ENCODE measurements at places on chromosomes 5 and 9.

DNA sequence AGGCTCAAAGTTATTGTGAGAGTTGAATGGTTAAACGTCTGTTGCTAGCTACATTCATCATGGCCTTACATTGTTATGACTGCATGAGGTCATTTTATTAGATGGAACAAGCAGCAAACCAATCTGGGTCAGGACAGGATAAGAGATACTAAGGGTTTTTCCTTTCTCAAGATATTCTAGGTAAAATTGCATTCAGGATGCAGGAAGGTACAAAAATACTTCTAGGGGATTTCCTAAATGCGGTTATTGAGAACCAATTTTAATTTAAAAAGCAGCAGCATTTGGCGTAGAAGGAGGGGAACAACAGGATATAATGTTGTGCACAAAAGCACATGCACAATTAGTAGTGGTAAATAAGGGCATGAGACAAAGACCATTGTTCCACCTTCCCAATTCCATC is 39.2 kb upstream of the LURAP1L start:
- DNase-seq = no peak

DNA sequence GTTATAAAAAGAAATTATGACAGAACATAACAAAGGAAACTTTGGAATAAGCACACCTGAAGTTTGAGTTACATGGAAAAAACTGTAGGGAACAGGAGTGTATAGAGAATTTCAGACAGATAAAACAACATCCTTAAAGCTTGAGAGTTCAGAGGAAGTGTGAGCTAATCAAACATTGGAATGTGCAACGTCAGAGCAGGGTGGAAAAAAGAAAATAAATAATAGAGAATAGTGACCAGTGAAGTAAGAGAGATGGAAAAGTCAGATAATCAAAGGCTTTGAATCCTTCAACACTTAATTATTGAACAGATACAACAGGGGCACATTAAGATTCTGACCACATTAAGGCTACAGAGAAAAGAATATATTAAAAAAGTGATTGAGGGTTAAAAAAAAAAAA is 128.5 kb upstream of the CDH10 start:
- no peak for DNase-seq

GRCh38 chr5:33583332-33583731 is 142.6 kb downstream of the TARS1 start:
- no peak for DNase-seq

DNA sequence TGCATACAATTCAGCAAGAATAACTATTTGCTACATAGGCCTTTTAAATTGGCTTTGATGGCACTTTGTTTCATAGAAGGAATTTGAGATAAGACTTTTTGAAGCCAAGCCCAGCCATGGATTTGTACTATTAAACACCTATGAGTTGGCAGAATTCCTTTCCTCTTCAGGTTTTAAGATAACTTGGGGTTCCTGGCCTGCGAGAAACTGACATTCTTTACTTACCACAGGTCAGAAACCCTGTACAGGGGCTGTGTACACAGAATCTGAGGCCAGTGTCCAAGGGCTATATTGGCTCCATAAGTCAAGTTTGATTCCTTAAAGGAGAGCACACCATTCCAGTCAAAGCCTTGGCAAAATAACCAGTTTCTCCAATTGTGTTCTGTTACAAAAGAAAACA is 10.8 kb upstream of the BTNL3 start:
- no peak for DNase-seq

GRCh38 chr5:103336941-103337340 is 78.4 kb downstream of the MACIR start:
- no peak for DNase-seq

DNA sequence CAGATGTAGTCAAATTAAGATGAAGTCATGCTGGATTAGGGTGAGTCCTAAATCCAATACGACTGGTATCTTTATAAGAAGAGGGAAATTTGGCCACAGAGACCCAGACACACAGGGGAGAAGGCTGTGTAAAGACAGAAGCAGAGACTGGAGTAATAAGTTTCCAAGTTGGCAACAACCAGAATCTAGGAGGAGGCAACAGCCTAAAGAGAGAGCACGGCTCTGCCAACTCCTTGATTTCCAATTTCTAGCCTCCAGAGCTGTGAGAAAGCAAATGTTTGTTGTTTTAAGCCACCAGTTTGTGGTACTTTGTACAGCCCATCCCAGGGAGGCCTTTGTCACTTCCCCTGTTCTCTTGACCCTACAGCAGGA is 74.4 kb downstream of the ATG10 start:
- no peak for DNase-seq

- DNase-seq = no peak
These were observed 164.6 kb downstream of the FBXO4 start for GRCh38 chr5:42089705-42090104.

- no peak for DNase-seq
These were observed 38.8 kb downstream of the NTNG2 start for GRCh38 chr9:132200706-132201105.

- DNase-seq = peak; percentile 28
These were observed 61.8 kb downstream of the PRKACG start for GRCh38 chr9:68951879-68952659.

- no peak for DNase-seq
These were observed 243.4 kb downstream of the SYK start for GRCh38 chr9:91045041-91045440.

GRCh38 chr9:22682536-22682935 is 235.9 kb downstream of the DMRTA1 start:
- no peak for DNase-seq

- DNase-seq = no peak
These were observed 293.2 kb upstream of the WWC1 start for GRCh38 chr5:167998148-167998767.

DNA sequence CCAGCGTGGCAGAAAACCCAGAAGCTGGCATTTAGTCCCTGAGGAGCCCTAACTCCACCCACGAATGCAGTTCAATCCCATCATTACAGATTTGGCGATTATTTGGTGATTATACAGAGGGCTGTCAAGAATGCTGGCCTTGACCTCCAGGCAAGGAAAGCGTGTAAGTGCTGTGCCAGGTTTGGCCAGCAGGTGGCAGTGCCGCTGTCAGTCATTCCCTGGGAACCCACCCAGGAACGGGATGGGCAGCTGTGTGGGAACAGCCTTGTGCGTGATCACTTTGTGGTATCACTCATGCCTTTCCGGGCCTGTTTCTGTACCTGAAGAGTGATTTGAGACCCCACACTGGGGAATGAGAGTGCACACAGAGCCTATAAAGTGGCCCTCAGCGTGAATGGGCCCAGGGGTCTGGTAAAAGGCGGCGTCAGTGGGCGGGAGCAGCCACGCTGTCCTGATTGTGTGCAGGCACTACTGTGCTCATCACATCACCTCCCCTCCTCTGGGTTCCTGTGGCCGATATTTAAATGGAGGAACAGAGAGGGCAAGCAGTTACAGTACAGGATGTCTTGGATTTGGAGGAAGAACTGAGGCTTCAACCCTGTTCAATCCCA is 215.6 kb downstream of the ROR2 start:
- DNase-seq = no peak

- DNase-seq = no peak
These were observed 191.9 kb upstream of the PUM3 start for GRCh38 chr9:3035579-3036332.

- DNase-seq = no peak
These were observed 37.9 kb upstream of the KLF9 start for GRCh38 chr9:70452365-70452764.

- no peak for DNase-seq
These were observed 53.1 kb upstream of the TYRP1 start for GRCh38 chr9:12640016-12640587.

DNA sequence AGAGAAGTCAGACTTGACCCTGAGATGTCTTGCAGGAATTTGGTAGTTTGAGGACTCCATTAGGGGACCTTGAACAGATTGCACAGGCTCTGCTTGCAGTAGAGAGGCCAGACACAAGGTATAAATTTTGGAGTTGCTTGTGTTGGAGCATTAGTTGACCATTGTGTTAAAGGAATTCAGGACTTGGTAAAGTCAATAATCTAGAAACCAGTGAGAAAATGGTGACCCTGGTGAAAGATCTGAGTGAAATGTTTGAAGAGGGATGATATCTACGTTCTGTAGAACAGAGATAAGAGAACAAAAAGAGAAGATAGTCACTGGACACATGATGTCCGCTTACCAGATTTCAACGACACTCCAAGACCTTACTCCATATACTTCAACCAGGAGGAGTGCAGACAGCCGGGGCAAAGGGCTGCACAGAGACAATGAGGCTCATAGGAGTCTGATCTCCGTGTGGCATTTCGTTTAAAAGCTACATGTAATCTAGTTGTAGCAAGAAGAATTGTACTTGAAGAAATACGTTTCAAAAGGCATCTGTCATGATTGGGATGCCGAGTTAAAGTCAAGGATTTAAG is 13.2 kb downstream of the DNAJC25 start:
- DNase-seq = no peak

DNA sequence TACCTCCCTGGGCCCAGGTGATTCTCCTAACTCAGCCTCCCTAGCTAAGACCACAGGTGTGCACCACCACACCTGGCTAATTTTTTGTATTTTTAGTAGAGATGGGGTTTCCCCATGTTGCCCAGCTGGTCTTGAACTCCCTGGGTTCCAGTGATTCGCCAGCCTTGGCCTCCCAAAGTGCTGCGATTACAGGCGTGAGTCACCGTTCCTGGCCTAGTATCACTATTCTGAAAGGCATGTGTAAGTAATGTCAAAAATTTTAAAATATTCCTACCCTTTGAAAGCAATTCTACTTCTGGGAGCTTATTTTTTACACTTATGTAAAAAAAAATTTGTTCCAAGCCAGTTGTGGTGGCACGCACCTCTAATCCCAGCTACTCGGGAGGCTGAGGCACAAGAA is 27.1 kb upstream of the TLE1 start:
- DNase-seq = no peak

DNA sequence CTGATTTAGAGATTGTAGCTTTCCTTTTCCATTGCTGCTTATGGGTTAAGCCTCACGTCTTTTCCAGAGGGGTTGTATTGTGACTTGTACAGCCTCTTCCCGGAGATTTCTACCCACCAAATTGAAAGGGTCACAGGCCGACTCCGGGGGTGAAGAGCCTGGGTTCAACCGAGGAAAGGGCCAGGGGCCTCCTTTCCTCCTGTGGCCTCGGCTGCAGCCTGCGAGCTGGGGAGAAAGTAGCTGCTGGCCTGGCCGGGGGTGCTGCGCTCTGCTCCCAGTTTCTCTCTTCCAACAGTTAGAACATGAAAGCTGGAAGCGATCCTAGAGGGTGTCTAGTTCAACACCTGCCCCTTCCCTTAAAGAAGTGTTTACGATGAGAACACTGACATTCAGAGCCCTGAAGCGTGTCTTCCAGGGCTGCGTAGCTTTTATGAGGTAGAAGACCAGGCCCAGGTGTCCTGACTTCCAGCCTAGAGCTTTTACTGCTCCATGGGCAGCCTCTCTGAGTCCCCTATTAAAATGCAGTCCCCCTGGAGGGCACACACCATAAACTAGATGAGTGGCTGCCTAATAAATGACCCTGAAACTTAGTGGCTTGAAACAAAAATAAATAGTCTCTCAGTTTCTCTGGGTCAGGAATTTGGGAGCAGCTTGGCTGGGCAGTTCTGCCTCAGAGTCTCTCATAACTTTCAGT is 56.9 kb downstream of the ACER2 start:
- DNase-seq = no peak

- DNase-seq = peak; percentile 12
These were observed 423.0 kb downstream of the DIRAS2 start for GRCh38 chr9:90219548-90220118.

DNA sequence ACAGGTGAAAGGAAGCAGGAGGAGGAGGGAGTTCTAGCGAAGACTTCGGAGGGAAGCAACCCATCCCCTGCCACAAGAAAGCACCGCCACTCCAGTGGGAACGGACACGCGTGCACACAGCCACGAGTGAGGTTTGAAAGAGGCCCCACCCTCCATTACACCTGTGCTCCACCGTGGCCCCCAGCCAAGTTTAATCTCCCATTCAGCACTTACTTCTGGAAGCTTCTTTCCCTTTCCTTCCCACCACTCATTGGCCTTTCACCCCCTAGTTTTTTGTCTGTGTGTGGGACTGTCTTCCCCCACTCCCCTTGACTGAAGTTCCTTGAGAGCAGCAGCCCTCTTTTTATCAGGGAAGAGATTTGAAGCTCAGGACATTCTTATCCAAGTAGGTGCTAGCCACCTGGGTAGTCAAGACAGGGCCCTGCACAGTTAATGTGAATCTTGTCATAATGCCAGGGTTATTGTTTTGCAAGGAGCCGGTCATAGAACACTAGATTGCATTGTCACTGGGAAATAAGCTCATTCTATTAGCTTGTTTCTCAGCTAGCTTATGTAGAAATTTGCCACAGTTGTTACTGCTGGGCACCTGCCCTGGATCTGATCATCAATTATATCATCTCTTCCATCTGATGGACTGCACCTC is 256.0 kb downstream of the DOCK8 start:
- no peak for DNase-seq

- DNase-seq = peak; percentile 55
These were observed 3.6 kb downstream of the ERGIC1 start for GRCh38 chr5:172837640-172838039.

DNA sequence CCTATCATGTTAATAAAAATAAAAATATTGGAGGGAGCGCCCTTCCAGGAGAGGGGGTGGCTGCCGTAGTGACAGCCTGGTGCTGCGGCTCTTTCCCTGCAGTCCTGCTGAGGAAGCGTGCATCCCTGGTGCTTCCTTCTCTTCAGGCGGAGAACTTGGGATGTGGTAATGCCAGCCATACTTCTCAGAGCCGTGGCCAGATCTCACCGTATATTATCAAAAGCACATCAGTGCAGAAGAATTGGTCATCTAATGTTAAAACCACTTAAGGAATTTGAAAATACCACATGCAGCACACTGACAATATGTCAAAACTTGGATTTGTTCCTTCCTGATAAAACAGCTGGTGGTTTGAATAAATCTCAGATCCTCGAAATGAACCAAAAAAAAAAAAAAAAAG is 17.7 kb downstream of the C9orf40 start:
- no peak for DNase-seq

DNA sequence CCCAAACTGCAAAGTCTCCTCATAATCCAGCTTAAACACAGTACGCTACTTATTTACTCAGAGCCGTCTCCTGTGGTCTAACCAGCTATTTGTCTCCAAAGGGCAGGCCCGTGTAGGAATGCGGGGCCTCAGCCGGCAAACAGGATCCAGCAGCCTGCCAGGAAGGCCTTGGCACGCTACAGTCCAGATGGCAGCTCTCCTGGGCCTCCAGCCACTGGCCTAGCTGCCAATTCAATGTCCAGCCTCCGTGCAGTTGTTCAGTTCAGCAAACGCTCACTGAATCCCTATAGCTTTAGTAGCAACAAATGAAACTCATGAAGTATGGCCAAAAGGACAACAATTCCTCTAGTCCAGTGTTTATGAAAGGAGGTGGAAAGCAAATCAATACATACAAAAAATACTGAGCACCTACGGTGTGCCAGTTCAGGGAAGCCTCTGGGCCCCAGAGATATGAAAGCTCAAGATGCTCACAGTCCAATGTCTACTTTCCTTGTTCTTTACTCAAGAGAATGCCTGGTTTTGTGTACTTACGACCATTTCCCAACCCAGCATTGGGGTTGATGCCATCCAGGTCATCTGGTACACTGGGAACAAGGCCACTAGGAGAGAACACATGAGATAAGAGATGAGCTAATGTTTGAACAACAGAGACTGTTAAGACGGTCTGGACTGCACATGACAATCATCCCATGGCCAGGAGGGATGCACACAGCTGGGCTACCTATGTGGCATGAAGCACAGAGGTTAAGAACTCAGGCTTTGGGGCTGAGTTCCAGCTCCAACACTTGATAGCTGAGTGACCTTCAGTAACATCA is 8.3 kb downstream of the CDK5RAP2 start:
- DNase-seq = no peak

GRCh38 chr9:134251296-134252069 is 74.8 kb upstream of the RXRA start:
- no peak for DNase-seq

Measured in stimulated activated naive B cell treated with anti-CD40 and anti-IgM and Interleukin-4, amounts not matched to agents 10 μg/mL and 1 μg/mL and 100 μg/mL, for 72 hours (primary cell).